Naive thymus-derived CD8-positive, alpha-beta T cell (primary cell): ENCODE measurements at places on chromosomes 3 and 15.

GRCh38 chr3:44301746-44302145, 36.8 kb upstream of the TCAIM start:
- DNase-seq: no peak

DNA sequence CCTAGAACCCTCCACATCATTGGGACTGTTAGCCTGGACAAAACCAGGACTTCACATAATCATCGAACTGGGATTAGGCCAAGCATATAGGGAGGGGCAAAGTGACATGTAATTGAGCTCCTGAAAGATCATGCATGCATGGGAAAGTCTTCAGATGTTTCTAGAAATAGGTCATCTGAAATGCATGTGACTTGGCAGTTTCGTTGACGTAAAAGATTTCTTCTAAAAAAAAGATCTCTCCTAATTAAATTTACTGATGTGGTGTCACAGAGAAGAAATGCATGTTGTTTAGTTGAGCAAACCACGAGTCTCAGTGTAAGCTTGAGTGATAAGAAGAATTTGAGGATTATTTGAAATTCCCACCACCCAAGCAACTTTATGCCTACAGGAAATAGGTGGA, 70.0 kb upstream of the LIMD1 start:
- DNase-seq: no peak

DNA sequence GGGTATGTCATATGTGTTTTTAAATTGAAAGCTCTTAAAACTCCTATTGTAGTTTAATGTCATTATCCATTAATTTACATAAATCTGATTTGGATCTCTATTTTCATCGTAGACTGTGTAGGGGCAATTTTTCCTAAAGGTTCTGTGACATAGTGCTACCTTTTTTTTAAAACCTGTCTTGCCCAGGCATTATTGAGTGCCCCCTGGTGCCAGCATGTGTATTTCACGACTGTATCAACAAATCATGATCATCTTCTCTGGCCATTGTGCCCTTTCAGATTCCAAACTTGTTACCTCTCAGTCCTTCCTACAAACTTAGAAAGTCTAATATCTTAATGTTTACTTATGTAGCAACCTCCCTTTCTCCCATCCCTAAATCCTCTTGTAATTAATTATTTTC, 97.2 kb upstream of the FLNB start:
- DNase-seq: no peak

DNA sequence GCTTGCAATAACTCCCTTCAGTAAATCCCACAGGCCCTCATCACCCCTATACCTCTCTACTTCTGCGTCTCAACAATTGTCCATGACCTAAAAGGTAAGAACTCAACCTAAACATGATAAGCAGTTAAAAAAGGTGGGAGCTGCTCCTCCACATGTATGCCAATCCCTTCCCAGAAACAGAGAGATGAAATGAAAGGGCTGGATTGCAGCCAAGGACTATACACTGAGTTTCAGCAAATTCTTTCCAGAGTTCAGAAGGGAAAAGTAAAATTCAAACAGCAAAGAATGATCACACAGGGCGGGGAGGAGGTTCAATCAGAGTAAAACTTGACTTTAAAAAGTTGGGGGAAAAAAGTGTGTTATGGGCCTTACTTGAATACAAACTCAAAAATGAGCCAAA, 27.5 kb downstream of the PLOD2 start:
- no peak for DNase-seq

DNA sequence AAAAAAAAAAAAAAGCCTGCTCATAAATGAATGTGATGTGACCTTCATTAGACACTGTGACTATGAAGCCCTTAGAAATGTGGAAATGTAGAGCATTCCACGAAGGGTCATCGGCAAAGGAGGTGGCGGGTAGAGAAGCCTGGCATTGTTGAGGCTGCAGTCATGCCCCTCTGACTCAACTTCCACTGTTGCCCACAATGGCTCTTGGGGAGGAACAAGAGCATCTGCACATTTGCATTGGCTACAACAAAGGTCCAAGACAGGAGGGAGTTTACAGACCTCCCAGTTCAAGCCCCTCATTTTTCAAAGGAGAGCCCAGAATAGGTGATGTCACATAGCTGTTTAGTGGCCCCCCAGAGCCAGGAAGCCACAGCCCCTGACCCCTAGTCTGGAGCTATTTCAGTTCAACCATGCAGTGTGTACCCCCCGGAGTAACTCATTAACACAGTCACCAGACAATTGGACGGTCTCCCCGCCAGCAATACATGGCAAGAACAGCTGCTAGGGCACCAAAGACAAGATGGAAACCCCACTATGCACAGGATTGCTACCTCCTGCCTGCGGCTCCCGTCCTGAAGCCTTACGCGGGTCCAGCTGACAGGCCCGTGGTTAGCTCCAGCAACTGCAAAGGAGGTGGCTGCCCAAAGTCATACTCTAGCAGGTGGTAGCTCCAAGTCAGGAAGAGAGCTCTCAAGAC, 56.2 kb downstream of the SH3BP5 start:
- no peak for DNase-seq

DNA sequence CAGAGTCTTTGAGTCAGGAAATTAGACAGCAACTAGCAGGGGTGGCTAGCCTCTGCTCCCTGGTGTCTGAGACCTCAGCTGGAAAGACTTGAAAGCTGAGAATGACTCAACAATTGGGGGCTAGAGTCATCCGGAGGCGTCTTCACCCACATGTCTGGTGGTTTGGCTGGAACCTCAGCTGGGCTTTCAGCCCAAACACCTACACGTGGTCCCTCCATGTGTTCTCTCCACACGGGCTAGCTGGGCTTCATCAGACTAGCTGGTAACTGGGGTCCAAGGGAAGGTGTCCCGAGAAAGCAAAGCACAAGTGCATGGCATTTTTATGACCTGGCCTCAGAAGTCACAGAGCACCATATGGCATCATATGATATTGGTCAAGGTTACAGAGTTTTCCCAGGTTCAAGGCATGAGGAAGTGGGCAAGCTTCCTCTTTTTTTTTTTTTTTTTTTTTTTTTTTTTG, 19.9 kb upstream of the ABHD2 start:
- no peak for DNase-seq

GRCh38 chr3:137766876-137767537, 2.9 kb downstream of the SOX14 start:
- DNase-seq: no peak

DNA sequence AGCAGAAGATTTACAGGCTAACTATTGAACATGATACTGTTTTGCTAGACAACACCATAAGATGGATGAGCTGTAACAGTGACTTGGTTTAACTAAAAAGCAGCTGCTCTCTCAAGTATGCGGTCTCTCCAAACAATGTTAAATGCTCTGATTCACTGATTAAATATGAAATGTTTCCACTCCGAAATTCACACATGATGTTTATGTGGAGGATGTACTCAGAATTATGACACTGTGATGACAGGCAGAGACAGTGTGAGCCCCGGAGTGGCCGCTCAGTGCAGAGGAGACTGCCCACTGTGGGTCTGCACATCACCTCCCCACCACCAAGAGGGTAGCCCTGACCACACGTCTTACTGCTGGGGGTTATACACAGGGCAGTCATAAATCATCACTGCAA, 83.9 kb upstream of the MEX3B start:
- no peak for DNase-seq

- no peak for DNase-seq
These were observed 338.4 kb upstream of the ADAMTS9 start for GRCh38 chr3:65026151-65026550.
